Mesendoderm (in vitro differentiated cells): ENCODE measurements at places on chromosomes 5 and 9.
A peak's percentile ranks its signal among the peaks of the same experiment; 100 is the strongest.

GRCh38 chr9:93713716-93714115, 137.3 kb downstream of the PHF2 start:
- DNase-seq = no peak

DNA sequence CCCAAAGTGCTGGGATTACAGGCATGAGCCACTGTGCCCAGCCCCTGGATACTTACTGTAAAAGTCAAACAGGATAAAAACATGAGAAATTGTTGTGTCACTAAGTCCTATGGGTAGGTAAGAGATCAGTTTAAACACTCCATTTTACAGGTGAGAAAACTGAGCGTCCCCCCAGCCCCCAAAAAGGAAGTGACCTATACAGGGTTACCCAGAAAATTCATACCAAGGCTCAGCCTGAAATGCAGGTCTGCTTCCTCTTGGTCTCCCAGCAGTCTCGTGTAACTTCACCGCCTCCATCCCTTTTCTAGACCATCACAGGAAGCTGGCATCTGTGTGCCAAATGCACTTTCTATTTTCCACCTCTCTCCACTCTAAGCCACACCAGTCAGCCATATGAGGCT, 57.2 kb downstream of the TMOD1 start:
- no peak for DNase-seq

GRCh38 chr5:124739634-124740025, 6.8 kb downstream of the ZNF608 start:
- DNase-seq = peak; percentile 28

DNA sequence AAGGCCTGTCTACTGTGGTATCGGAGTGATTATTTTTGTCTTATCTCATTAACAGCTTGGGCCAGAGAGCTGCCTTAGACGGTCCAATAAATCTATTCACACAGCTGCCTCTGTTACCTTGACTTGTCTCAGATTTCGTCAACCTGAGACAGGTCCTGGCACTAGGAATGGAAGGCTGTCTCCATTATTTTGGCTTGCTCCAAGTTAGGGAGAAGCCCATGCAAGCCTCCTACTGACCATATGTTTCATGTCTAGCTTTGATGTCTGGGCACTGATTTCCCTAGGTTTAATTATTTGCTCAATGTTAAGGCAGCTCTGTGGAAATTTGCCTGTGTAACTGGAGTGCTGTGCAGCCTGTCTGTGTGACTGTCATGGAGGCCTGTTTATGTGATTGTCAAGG, 12.4 kb upstream of the RALGPS1 start:
- no peak for DNase-seq

DNA sequence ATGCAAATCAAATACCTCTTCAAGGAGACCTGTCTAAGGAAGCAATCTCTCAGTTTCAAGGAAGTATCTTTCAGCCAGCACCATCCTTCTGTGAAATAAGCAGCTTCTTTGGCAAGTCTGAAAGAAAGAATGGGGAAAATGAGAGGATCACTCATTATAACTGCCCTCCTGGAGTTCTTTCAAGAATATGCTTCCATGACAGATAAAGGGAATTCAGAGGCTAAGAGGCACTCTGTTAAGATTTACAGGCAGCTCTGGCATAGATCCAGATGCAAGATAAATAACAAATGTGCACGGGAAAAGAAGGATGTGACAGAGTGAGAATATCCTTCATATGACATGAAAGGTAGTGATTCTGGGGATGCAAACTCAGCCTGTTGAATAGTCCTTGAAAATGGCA, 348.2 kb upstream of the CCNG1 start:
- no peak for DNase-seq
